ENCODE measurements at places on chromosomes 11 and 22.

- no peak for DNase-seq
Measured at GRCh38 chr22:49206281-49206680, 621.4 kb downstream of the BRD1 start.

- no peak for DNase-seq
Measured at GRCh38 chr11:115135936-115136335, 368.3 kb downstream of the CADM1 start.

GRCh38 chr11:118001494-118001971 is 15.3 kb downstream of the IL10RA start:
- DNase-seq = no peak

- no peak for DNase-seq
Measured at GRCh38 chr11:109914809-109915653, 178.2 kb upstream of the ZC3H12C start.

- DNase-seq = no peak
Measured at GRCh38 chr11:12003815-12004214, 4.6 kb downstream of the DKK3 start.

- no peak for DNase-seq
Measured at GRCh38 chr11:127199306-127199801, 198.8 kb upstream of the KIRREL3 start.

DNA sequence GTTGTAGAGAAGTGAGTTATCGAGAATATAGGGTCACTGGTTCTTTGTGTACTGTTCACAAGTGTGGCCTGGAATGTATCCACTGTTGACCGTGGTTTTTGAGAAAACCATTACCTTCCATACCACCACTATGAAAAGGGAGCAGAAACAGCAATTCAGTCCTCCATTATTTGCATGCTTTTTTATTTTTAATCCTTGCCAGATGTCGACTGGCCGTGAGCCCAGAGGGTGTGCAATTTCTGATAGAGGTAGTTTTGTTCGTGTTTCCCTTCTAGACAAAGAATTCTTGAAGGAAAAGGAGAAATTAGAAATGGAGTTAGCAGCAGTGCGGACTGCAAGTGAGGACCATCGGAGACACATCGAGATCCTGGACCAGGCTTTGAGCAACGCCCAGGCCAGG is 81.7 kb downstream of the AMOTL1 start:
- DNase-seq = no peak

- DNase-seq = no peak
Measured at GRCh38 chr11:13608656-13609055, 59.8 kb upstream of the FAR1 start.

GRCh38 chr11:45142241-45143055 is 4.0 kb upstream of the PRDM11 start:
- no peak for DNase-seq

DNA sequence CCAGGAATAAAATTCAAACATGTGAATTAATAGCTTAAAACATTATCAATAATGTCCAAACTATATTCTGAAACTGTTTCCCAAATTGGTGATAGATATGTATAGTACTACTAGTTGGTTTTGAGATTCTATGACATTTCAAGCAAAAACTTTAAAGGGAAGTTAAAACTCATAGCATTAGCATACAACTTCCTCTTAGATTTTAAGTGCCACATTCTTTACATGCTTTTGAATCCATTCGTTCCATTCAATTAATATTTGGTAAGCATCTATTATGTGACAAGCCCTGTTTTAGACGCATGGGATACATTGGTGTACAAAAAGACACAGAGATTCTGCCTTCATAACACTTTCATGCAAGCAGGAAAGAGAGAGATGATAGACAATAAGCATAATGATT is 8.9 kb downstream of the PATL1 start:
- no peak for DNase-seq

DNA sequence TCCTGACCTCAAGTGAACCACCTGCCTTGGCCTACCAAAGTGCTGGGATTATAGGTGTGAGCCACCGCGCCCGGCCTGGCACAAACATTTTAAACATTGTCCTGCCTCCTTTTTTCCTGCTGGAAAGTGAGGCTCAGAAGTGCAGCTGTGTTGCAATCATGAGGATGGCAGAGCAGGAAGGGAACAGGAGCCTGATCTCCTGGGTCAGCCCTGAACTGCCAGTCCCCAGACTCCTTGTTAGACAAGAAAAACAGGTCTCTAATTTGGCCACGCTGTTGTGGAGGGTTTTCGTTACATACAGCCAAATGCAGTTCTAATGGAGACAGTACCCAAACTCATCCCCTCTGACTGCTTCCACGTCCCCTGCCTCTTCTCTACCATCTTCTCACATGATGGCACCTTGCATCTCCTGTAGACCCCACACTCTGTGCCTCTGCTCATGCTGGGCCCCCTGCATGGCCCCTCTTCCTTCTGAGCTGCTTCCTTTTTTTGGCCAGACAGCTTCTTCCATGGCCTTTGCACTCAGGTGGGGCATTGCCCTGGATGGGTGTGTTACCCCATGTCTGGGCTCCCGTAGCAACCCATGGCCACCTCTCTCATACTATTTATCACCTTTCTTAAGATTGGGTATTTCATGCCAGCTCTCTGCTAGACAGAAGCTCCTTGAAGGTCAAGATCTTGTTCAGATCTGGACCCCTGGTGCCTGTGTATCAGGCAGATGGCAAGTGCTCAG is 227.1 kb downstream of the CEP164 start:
- DNase-seq = no peak

GRCh38 chr11:88377144-88377543 is 39.6 kb upstream of the CTSC start:
- DNase-seq = no peak

DNA sequence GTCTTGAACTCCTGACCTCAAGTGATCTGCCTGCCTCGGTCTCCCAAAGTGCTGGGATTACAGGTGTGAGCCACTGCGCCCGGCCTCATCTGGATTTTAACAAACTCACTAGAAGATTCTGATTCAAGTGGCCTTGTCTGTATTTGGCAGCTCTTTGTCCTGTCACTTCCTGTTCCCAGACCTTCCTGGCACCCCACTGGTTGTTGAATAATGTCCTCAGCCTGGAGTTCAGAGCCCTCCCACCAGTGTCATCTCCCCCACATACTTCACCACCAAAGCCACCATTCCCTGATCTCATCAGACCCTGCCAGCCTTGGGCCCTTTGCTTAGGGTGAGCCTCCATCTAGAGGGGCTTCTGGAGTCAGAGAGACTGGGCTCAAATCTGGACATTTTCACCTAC is 3.3 kb downstream of the PELI3 start:
- DNase-seq = no peak

GRCh38 chr11:64322925-64323260 is 5.0 kb downstream of the PRDX5 start:
- no peak for DNase-seq

DNA sequence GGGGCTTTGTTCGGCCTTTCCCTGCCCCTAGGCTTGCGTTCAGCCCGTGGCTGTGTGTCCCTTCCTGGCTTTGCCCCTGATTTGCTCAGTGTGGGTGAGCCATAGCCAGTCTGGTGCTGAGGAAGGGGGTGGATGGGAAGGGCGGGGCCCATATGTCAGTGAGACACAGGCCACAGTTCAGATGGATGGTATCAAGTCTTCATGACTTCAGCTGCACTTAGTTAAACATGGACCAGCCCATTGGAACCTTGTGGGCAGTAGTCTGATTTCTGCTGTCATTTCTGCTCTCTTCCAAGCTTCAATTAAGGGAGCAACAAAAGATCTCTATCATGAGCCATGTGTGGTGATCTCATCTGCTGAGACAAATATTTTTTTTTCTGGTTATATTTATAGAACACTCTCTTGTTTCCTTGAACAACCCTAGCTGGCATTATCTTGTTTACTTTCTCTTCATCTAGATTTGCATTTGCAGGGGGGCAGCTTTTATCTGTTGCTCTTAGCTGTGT is 21.6 kb upstream of the PEX26 start:
- no peak for DNase-seq

- DNase-seq = no peak
Measured at GRCh38 chr11:114556135-114556534, 3.5 kb downstream of the NXPE1 start.

DNA sequence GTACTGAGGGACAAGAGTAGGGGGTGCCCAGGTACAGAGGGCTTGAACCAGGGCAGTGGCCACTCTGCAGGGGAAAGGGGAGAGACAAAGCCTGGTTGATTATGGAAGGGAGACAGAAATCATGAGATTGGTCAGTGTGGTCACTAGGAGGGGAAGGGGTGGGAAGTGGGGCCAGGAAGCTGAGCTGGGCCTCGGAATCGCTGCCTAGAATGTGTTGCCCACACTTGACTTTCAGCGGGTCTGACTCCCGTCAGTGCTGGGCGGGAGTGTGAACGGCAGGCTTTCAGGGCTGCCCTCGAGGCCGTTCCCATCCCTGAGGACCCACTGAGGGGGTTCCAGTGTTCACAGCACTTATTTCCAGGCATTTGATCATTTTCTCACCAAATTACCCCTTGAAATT is 5.9 kb downstream of the DAGLA start:
- DNase-seq = no peak

- no peak for DNase-seq
Measured at GRCh38 chr11:111933872-111934271, 3.3 kb upstream of the DIXDC1 start.

- peak; percentile 20 for DNase-seq
Measured at GRCh38 chr11:4539603-4540219, 5.3 kb upstream of the OR52M1 start.

DNA sequence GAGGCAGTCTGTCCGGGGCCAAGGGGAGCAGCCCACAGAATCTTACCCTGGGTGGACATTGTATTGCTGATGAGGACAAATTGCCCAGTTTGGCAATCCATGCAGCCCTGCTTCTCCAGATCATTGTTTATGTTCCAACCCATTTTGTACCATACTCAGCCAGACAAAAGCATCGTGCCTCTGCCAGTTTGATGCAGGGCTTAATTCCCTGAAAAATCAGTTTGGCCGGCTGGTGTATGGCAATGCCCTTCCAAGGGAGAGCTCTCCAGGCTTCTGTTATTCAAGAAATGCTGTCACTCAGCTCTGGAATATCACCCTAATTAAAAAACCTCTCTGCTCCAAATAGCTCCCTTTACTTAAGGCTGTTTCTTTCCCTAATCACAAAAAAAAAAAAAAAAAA is 697.7 kb downstream of the TBC1D22A start:
- no peak for DNase-seq

DNA sequence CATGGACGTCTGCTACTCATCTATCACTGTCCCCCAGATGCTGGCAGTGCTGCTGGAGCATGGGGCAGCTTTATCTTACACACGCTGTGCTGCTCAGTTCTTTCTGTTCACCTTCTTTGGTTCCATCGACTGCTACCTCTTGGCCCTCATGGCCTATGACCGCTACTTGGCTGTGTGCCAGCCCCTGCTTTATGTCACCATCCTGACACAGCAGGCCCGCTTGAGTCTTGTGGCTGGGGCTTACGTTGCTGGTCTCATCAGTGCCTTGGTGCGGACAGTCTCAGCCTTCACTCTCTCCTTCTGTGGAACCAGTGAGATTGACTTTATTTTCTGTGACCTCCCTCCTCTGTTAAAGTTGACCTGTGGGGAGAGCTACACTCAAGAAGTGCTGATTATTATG is 9.2 kb upstream of the OR9Q2 start:
- DNase-seq = no peak

DNA sequence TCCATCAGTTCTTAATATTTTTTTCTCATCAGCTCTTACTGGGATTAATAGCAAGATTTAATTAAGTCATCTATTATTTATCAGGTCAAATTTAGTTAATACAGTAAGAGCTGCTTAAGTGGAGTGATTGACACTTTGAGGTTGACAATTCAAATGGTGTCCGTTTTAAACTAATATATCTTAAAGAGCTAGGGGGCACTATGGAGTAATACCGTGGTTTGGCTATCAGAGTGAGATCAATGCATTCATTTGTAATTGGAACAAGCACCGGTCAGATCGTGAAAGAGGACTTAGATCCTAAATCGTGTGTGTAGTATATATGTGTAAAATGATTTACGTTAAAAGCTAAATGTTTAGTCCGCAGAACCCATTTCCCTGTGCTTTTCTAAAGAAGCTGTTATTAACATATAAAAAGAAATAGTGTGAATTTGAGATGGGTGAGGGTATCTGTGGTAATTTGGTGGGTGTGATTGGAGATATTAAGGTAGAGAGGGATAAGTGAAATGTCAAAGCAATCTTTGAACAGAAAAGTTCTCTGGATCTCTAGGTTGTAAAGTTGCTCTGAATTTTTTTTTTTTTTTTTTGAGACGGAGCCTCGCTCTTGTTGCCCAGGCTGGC is 2.3 kb downstream of the SIK2 start:
- no peak for DNase-seq

GRCh38 chr11:2072551-2073261 is 66.5 kb downstream of the IGF2 start:
- DNase-seq = no peak

DNA sequence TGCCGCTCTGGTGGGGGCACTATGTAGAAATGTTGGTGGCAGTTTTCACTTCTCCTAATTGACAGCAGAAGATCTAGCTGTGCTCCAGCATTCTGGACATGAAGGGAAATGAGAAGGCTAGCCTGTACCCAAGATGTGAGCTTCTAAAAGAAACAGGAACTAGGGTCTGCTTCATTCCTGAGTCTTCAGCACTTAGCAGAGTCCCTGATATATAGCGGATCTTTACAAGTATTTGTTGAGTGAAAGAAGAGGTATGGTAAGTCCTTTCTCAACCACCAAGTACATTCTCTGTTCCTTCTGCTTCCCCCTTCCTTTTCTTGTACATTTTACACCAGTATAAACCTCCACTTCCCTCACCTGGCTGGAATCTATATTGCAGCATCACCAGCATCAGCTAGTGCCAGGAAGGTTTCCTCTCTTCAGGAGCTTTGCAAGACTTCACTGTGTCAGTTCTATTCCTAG is 408.3 kb upstream of the CADM1 start:
- DNase-seq = no peak

GRCh38 chr22:27612115-27612514 is 189.4 kb downstream of the MN1 start:
- no peak for DNase-seq

DNA sequence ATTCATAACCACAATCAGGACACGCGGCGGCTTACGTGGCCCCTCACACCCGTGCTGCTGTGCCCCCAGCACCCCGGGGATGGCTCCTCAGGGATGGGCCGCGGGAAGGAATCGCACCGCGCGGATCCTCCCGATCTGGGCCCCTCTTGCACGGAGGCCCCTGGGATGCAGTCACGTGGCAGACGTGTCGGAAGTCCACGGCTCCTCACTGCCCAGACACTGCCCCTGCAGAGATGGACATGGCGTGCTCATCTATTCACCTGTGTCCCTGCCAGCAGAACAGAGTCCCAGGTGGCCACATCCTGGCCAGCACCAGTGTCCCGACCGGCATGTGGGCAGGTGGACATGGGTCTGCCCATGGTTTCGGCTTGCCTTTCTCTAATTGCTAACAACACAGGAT is 12.8 kb downstream of the MOB2 start:
- no peak for DNase-seq

DNA sequence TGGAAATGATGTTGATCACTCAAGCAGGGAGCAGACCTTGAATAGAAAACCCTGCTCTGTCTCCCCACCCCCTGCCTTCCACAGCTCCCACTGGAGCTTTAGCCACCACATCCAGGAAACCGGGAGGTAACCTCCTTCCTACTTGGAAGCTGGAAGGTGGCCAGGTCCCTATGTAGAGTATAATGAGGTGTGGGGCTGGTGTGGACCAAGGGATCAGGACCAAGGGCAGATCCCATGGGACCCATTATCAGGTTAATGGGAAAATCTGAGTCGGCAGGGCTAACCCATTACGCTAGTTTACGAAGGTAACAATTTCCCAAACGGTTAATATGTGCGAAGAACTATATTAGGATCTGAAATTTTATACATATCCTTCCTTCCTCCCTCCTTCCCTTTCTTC is 321.9 kb downstream of the MIAT start:
- DNase-seq = no peak

- DNase-seq = no peak
Measured at GRCh38 chr11:80702264-80702663, 1261.4 kb upstream of the TENM4 start.
